EL (cell line): ENCODE measurements at places on chromosomes 12 and 14.

GRCh38 chr14:54278087-54278486 is 118.7 kb upstream of the CDKN3 start:
- no peak for DNase-seq

DNA sequence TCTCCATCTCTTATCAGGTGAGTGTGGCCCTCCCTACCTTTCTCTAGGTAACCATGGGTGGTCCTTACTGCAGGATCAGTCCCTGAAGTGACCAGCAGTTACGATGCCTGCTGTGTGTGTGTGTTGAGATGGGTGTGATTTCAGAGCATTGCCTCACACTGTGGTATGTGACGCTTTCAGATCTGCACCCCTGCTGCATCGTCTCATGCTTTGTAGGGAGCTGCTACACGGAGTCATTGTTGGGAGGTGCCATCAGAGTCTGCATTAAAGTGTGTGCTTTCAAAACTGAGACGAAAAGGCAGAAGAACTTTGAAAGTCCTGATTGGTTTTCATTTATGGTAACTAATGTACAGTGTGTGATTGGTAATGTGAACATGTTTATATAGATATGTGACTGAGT is 150.5 kb downstream of the PELI2 start:
- DNase-seq: peak; percentile 41

- DNase-seq: no peak
Measured at GRCh38 chr12:89339526-89339925, 12.8 kb downstream of the DUSP6 start.

- no peak for DNase-seq
Measured at GRCh38 chr12:94762259-94762942, 112.0 kb upstream of the TMCC3 start.

GRCh38 chr12:55676707-55677106 is 31.0 kb downstream of the ITGA7 start:
- DNase-seq: no peak

DNA sequence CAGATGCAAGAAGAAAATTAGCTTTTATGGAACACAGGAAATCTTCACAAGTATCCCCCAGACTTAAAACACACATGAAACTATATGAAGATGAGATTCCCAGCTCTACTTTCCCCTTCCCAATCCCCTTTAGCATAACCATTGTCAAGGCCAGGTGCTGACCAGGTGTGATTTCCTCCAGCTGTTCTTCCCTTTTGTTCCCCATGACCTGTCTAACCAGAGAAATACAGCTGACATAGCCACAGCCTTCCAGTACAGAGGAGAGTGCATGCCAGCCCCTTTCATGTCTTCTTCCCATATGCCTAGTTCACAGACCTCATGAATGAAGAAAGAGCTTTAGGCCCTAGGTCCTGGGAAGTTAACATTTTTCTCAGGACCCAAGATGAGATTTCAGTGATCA is 43.5 kb upstream of the FKBP4 start:
- no peak for DNase-seq

- no peak for DNase-seq
Measured at GRCh38 chr14:68153275-68153674, 333.7 kb downstream of the RAD51B start.

GRCh38 chr12:13799574-13799973 is 181.8 kb downstream of the GRIN2B start:
- DNase-seq: no peak

DNA sequence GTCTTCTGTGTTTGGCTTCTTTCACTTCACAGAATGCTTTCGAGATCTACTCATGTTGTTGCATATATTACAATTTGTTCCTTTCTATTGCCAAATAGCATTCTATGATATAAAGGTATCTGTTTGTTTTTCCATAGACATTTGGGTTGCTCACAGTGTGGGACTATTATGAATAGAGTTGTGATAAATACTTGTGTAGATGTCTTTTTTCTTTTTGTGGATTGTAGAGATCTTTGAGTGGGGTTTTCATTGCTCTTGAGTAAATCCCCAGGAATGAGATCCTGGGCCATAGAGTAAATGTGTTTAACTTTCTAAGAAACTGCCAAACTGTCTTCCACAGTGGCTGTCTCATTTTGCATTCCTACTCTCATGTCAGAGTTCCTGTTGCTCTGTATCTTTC is 24.9 kb upstream of the CEBPE start:
- no peak for DNase-seq

DNA sequence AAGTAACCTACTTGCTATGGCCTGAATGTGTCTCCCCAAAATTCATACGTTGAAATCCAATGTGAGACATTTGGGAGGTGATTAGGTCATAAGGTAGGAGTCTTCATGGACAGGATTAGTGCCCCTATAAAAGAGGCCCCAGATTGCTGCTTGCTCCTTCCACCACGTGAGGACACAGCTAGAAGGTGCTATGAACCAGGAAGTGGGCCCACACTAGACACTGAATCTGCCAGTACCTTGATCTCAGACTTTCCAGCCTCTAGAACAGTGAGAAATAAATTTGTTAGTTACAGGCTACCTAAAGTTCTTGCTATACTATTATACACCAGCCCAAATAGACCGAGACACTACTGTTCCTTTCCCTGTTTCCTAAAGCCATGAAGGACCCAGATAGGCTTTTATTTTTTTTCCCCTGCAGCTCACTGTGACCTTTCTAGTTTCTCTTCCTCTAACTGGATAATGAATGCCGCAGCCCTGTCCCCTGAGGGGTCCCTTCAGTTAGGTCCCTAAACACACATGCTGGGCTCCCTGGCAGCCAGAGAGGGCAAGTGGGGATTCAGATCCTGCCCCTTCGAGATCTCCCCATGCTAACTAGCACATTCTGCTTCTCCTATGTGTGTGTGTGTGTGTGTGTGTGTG is 19.3 kb downstream of the SLC25A3 start:
- DNase-seq: no peak

DNA sequence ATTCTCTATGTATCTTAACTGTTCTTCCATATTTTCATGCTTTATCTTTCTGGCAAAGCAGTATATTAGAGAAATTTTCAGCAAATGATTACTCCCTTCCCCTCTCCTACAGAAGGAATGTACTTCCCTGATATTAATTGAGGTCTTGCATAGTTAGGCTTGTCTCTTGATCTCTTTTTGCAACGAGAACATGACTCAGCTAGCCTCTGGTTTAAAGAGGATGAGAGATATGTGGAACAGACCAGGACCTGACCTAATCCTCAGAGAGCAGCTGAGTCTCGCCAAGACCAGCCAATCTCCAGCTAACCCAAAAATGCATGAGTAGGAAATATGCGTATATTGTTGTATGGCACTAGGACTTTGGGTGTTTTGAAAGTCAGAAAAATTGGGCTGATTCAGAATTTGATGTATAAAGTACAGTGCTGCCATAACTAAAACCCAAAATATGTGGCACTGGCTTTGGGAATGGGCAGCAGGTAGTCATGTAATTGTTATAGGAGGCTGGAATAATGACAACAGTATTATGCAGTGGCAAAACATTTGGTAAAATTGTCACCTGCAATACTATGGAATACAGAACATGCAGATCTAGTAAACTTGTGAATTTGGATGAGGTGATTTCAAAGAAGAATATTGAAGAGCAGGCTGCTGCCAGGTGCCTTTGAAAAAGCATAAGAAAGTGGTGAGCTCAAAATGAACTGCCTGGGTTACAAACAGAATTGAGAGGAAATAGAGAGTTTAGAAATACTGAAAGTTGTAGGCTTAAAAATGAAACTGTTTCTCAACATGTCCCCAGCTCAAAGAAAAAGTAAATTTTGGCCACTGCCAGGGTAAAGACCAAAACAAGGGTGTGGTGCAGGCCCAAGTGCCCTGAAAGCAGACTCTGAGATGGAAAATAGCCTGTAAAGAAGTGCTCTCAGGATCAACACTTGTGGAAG is 9.3 kb upstream of the USP15 start:
- DNase-seq: peak; percentile 44

GRCh38 chr12:26032719-26033241 is 74.3 kb downstream of the RASSF8 start:
- DNase-seq: peak; percentile 23

DNA sequence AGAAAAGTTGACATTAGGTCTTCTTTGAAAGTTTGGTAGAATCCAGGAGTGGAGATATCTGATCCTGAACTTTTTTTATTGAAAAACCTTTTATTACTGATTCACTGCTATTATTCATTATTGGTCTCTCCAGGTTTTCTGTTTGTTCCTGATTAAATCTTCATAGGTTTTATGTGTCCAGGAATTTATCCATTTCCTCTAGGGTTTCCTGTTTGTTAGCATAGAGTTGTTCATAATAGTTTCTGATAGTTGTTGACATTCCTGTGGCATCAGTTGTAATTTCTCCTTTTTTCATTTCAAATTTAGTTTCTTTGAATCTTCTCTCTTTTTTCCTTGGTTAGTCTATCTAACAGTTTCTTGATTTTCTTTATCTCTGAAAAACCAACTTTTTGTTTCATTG is 370.3 kb downstream of the SLC6A15 start:
- no peak for DNase-seq

DNA sequence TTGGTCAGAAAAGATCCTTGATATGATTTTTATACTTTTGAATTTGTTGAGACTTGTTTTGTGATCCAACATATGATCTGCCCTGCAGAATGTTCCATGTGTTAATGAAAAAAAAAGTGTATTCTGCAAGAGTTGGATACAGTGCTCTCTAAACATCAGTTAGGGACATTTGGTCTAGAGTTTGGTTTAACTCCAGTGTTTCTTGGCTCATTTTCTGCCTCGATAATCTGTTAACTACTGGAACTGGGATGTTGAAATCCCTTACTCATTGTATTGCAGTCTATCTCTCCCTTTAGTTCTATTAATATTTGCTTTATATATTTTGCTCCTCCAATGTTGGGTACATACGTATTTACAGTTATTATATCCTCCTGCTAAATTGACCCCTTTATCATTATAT is 18.3 kb upstream of the TXNRD1 start:
- no peak for DNase-seq

DNA sequence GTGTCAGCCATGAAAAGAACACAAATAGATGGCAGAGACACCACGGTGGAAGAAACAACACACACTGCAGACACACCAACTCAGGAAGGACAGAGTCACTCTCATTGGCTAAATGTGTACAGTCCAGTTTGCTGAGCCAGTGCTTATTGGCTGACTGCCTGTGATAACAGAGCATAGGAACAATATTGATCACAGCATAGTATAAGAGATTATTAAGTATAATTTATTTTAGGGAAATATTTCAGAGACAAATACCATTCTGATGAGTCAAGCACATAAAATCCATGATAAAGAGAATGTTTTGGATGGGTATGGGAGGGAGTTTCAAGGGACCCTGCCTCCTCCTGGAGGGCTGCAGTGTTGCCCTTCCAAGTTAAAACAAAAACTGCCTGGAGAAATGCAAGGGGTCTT is 50.9 kb downstream of the BTG1 start:
- peak; percentile 62 for DNase-seq

- DNase-seq: no peak
Measured at GRCh38 chr14:75240781-75241180, 37.8 kb upstream of the FOS start.

DNA sequence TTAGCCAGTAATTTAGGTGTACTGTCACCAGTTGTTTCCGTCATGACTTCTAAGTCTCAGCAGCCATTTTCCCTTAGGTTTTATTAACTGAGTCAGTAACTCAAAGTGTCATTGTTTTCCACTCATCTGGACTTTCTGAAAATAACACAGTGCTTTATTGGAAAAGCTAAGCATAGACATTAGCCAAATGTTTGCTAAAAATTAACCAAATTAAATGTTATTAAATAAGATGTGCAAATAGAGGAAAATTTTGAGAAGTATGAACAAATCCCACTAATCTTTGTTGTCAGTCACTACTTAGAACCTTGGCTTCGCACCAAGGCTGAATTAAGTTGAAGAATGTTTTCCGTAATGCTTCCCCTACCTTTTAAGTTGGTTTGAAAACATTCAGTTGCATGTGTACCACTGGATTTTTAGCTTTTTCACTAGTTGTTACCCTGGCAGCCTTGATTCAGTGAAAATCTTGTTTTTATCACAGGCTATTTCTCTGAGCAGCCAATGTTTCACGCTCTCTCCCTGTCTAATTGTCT is 43.0 kb downstream of the BORCS5 start:
- DNase-seq: no peak
